ENCODE measurements at places on chromosomes 2 and 18.

- no peak for DNase-seq
These were observed 17.2 kb downstream of the REV1 start for GRCh38 chr2:99472600-99472960.

DNA sequence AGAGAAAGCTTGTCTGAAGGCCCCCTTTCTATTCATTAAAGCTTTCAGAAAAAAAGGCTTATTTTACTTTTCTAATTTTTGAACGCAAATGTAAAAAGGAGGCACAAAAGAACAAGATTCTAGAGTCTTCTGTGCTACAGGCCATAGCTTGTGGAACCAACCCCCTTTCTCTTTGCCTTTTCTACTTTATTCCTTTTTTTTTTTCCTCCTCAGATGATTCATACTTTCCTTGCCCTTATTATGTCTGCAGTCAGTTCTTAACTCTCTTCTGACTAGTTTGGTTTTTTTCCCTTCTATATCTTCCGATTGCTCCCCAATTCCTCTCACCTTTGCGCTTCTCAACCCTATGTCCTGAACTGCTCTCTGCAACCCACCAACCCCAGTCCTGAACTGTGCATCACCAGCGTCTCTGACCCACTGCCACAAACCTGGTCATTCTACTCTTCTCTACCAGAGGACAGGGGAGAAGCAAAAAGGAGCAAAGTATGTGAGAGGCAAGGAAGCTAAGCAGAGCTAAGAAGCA lies 56.9 kb upstream of the WIPF1 start:
- DNase-seq: no peak

DNA sequence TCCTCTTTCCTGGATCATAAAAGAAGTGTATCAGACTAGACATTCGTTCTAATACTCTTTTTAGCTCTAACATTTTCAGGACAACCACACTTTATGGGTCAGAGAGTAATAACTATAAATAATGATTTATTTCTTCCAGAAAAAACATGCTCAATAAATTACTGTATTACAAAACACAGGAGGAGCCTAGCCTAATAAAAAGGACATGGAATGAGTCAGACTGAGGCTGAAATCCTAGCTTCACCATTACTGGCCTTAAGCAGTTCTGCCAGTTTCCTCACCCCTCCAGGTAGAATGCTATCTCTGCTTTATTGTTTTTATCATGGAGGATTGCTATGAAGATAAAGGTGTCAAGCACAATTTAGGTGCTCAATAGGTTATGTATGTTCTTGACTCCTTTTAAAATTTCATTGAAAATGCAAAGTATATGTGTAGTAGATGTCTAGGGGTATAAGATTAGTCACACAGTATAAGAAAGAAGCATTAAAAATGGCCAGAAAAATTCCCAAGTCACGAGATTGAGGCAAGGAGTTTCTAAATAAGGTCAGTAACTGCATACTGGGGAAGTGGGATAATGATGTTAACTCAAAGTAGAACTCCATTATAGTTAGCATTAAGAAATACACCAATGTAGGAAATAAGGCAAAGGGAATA lies 105.5 kb upstream of the NEUROD1 start:
- no peak for DNase-seq

GRCh38 chr2:41782306-41783158 lies 265.3 kb upstream of the PKDCC start:
- DNase-seq: peak; percentile 59

DNA sequence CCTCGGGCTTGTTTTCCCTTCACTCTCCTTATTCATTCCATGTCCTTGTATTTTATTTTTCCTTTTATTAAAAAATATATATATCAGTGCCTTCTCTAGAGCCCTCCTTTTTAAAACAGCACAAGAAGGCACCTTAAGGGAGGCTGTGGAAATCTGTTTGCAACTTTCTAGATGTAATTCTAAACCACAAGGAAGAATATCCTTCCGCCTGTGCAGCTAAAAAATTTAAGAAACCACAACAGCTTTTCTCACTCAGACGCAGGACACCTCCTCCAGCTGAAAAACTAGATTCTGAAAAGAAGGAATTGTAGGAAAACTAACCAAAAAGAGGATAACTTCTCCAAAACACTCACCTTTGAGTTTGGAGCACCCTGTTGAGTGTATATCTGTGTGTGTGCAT lies 142.2 kb downstream of the BCL11A start:
- DNase-seq: no peak

Measured in NAMALWA (cell line).